ENCODE measurements at places on chromosomes 2 and 18.

DNA sequence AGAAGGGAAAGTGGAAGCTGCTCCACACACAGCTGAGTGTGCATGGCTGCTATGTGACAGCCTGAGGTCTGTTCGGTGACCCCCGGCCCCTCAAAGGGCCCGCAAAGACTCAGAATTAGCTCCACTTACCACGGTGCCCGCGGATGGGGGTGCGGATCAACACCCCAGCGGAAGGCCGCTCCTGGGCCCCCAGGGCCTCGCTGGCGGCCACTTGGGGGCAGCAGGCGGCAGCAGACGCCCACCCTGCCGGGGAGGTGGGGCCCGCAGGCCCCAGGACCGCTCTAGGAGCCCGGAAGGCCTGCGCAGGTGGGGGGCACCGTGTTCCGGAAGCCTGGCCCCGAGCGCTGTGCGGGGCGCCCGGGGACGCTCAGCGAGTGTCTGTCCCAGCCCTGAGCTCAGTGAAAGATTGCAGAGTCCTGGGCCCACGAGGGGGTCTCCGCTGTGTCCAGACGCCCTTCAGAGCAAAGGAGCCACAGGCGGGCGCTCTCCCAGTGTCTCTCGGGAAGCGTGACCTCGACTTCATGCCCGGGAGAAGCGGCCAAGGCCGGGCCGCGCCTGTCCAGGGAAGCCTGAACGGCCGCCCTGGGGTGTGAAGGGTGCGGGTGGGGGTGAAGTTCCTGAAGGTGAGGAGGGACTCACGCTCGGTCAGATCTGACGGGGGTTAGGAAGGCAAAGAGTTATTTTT is 118.7 kb downstream of the VAPA start:
- DNase-seq: no peak

DNA sequence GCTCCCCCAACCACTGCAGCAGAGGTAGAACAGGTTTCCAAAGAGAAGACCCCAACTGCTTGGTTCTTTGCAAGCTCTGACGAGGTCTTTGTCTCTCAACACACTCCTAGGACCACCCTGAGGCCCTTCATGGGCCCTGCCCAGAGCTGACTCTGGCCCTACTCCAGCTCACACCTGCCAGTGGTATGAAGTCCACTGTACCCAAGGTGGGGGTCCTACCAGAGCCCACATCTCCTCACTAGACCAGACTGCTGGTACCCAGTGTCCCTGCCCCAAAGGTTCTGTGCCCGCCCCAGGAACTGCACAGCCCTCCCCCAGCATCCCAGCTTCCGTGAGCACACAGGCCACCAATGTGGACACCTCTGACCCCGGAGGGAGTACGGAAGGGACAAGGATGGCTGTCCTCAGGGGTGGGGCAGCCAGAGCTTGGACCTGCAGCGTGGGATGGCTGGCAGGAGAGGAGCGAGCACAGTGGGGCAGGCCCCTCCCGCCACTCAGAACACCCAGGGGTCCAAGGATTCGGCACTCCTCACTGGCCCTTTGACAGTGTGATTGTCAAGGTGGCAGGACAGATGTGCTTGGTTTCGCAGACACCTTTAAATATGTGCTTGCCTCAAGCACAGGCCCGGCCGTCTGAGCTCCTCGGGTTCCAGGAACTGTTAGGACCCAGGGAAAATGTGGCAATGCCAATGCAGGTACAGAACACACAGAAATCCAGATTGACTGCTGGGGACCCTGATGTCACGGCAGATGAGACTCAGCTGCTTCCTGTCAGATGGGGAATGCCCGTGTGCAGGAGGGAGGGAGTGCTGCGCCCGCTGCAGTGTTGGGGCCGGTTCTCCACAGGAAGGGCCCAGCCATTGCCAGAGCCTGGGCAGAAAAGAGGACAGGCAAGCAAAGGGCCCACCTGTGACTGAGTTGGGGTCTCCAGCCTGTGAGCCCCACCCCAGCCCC is 51.2 kb downstream of the MTERF4 start:
- DNase-seq: no peak

DNA sequence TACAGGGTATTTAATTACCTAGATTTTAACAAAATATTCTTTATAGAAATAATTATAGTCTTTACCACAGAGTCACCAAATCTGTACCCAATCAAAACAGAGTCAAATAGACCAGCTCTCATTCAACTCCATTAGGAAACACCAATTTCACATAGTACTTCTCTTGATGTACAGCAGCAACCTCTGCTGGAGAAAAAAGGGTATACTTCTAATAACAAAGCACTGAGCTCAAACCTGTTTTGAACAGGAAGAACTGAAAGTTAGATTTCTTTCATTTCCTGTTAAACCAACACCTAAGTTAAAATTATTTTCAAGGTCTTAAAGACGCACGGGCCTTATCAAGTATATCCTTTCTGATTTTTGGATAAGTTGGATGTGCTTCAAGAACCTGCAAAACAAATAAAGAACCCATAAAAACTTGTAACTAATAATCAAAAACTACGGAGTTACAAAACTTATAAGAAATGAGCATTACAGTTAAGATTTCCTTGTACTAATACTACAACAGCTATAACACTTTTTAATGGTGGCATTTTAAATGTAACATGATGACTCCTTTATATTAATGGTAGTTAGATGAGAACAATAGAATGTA is 79.0 kb downstream of the TTC21B start:
- peak; percentile 74 for DNase-seq

DNA sequence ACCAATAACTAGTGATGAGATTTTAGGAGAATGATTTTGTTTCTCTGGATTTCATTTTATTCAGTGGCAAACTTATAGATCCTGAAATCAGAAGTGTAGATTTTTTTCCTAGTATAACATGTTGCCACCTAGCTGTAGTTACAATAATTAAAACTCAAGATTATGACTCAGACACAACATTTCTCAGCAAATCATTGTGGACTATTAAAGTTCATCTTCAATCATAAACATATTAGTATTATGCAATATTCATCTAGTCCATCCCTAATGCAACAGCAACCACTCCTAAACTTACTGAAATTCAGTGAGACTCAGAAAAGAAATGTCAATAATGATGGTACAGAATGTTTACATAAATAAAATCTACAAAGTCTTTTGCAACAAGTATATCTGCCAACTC is 51.3 kb downstream of the USP34 start:
- DNase-seq: no peak

DNA sequence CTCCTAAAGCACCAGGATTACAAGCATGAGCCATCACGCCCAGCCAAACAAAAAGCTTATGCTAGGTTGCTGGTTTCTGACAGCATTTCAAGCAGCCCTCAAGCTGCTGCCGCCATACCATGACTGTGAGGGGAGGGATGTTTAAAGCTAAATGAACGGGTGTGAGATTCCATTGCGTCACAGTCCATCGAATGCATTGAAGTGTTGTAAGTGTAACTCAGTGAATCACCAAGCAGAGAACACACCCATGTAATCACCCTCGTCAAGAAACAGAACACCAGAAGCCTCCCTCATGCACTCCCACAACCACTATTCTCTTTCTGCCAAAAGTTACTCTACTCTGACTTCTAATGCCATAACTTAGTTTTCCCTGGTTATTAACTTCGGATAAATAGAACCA is 32.8 kb upstream of the MC5R start:
- no peak for DNase-seq

- DNase-seq: no peak
Observed at GRCh38 chr18:35186291-35187034, 54.4 kb upstream of the ZNF397 start.

- no peak for DNase-seq
Observed at GRCh38 chr2:148730085-148730484, 85.5 kb downstream of the EPC2 start.

DNA sequence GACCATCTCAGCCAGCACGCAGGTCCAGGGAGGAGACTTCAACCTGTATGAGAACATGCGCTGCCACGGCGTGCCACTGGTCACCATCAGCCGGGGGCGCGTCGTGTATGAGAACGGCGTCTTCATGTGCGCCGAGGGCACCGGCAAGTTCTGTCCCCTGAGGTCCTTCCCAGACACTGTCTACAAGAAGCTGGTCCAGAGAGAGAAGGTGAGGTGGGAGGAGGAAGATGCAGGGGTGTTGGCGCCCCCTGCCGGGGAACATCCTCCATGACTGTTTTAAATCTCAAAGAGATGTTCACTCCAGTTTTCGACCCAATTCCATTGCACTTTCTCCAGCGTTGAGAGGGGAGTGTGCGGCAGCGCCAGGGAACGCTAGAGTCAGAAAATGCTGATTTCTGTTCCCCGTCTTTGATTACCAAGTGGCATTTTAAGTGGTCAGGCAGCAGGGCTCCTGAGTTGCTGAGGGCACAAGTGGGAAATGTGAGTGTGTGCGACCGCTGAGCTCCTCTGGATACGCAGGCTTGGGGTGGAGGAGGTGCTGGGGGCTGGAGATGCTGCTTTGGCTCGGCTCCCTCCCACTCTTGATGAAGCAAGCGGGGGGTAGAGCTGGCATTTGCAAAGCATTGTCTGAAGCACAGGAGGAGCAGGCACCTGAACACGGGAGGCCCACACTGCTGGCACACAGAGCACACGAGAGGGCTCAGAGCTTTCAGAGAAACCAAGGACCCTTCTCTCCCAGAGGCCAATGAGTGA is 27.7 kb upstream of the MAPRE3 start:
- DNase-seq: no peak

DNA sequence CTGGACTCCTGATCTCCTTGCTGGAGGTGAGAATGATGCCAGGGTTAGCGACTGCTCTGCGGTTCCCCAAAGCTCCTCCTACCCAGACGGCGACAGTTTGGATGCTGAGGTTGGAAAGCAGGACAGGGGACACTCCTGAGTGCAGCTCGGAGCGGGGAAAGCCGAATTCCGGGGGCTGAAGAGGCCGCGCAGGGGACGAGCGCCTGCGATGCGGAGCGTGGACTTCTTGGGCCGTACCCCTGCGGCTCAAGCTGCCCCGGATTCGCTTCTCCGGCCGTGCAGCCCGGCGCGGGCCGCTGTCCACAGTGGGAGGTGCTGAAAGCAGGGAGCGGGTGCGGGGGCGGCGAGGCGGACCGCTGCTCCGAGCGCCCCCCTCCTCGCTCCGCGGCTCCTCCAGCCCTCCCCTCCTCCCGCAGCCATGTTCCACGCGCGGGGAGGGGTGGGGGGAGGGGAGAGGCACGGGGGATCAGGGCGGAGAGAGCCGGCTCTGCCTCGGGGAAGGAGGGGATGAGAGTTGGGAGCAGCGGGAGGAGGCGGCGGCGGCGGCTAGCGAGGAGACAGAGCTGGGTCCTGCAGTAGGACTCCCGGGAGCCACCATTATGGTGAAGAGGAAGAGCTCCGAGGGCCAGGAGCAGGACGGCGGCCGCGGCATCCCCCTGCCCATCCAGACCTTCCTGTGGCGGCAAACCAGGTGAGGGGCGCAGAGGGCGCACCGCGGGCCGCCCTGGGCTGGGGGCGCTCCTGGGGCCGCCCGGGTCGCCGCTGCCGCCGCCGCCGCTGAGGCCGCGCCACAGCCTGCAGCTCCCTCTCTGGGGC is at the start of gene UNC80:
TSS of gene UNC80 (plus strand) at position 359 of the 816 bp plus-strand sequence. CDS start at position 600, 241 bp downstream.
- no peak for DNase-seq

GRCh38 chr2:188986839-188987238 is 12.7 kb downstream of the COL3A1 start:
- no peak for DNase-seq

DNA sequence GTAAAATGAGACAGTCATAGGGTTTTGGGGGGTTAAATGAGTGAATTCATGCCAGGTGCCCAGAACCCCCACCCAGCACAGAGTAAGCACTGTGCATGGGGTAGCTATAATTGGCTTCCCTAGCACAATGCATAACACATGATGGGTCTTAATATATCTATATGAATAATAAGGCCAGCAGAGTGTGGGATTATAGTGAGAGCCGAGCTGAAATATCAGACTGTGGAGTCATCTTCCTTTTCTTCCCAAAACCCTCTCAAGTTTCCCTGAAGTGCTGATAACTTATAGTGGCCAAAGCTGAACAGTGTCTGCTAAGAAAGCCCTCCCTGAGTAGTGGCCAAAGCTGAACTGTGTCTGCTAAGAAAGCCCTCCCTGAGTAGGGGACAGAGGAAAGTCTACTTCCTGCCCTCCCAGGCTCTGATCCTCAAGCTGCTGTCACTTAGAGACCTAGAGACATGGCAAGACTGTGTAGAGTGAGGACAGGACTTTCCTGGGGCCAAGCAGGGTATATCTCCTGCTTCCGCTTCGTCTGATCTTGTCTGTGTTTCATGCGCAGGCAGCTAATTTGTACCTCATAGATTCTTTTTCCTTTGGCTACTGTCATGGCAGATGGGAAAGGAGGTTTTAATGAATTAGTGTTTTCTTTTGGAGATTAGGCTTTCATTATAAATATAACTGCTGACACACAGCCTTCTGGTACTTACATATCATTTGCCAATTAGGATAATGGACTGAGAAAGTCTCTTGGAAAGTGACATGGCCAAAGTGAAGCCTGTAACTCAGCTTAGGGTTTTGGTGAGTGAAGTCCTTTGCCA is 94.9 kb downstream of the FHOD3 start:
- no peak for DNase-seq

DNA sequence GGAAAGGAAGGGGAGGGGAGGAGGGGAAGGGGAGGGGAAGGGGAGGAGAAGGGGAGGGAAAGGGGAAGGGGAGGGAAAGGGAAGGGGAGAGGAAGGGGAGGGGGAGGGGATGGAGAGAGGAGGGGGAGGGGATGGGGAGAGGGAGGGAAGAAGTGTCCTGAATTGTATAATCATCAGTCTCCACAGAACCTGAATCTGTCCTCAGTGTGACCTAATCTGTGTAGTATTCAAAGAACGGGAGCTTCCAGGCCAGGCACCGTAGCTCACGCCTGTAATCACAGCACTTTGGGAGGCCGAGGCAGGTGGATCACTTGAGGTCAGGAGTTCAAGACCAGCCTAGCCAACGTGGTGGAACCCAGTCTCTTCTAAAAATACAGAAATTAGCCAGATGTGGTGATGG is 41.1 kb upstream of the CCDC150 start:
- DNase-seq: no peak

- no peak for DNase-seq
Observed at GRCh38 chr2:98452396-98453027, 7.9 kb downstream of the INPP4A start.

DNA sequence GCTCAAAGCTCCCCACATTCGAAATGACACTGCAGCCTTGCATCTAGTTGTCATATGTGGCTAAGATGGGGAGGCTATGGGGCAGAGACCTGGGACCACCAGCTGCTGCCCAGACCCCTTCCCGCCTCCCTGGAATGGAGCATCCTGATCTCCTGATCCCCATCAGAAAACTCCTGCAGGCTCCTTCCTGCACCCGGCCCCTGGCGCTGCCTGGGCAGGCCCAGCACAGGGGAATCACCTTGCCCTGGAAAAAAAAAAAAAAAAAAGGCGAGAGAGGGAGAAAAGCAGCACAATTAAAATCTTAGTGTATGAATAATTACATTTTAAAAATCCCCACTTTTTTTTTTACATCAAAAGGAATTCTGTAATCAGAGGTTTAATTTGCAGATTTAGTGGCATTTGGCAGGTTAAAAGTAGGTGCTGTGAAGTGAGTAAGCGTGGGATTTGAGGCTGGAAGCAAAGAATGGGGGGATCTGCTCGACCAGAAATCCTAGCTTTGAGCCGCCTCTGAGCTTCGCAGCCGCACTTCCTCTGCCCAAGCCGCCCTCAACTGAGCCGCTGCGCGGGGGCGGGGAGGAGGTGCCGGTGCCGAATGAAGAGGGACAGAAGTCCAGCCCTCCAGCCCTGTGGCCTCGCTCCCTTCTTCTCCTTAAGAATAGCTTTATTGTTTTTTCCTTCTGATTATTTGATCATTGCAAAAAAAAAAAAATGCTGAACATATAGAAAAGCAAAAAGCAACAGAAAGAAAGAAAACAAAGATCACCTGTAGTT is 30.0 kb downstream of the THNSL2 start:
- no peak for DNase-seq
